ENCODE measurements at places on chromosomes 2 and 18.

- H3K36me3 ChIP-seq, result no peaks in the 10 kb centered on the region
- no peak overlapping the region for H3K4me3 ChIP-seq
- DNase-seq, result no peak
- peaks cover 5% of the 10 kb centered on the region for H3K4me1 ChIP-seq
These were observed 43.5 kb downstream of the KIF5C start for GRCh38 chr2:148918554-148918953.

- H3K27ac ChIP-seq, result peak overlapping the region; percentile 99
- no peak for DNase-seq
- peaks cover 50% of the 10 kb centered on the region for H3K4me1 ChIP-seq
- peaks cover 28% of the 10 kb centered on the region for H3K36me3 ChIP-seq
- peak overlapping the region; percentile 87 for H3K4me3 ChIP-seq
These were observed 663 bp downstream of the RHBDD1 start for GRCh38 chr2:226836548-226836885.

DNA sequence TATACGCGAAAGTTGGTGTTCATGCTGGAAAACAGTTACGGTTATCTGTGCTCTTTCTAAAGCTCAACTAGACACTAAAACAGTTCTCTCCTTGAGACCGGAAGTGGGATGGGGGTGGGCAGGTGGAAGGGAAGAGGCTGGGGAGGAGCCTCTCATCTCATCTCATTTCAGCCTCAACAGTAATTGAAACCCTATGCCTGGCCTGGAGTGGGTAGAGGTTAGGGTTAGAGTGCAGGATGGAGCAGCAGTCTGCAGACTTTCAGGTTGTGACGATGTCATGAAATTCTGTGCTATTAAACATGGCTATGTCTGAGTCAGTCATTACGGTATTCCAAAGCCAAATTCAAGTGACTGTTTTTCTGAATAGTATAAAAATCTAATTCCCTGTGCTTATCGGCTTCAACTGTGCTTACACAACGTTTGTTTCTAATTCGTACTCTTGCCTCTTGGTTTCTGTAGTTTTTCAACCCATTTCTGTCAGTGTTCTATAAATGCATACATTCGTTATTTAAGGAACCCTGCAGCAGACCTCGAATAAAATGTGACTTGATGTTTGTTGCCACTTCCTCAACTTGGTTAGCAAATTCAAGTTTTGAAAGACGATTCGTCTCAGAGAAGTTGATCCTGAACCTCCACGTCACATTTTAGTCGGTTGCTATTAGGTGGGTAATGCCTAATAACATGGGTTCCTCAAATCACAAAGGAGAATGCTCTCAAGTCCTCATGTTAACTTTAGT lies 75.8 kb upstream of the TCF7L1 start:
- peaks cover 10% of the 10 kb centered on the region for H3K4me1 ChIP-seq
- H3K36me3 ChIP-seq, result peaks cover 27% of the 10 kb centered on the region
- H3K4me3 ChIP-seq, result no peak overlapping the region
- no peaks in the 10 kb centered on the region for H3K27me3 ChIP-seq
- DNase-seq, result no peak

DNA sequence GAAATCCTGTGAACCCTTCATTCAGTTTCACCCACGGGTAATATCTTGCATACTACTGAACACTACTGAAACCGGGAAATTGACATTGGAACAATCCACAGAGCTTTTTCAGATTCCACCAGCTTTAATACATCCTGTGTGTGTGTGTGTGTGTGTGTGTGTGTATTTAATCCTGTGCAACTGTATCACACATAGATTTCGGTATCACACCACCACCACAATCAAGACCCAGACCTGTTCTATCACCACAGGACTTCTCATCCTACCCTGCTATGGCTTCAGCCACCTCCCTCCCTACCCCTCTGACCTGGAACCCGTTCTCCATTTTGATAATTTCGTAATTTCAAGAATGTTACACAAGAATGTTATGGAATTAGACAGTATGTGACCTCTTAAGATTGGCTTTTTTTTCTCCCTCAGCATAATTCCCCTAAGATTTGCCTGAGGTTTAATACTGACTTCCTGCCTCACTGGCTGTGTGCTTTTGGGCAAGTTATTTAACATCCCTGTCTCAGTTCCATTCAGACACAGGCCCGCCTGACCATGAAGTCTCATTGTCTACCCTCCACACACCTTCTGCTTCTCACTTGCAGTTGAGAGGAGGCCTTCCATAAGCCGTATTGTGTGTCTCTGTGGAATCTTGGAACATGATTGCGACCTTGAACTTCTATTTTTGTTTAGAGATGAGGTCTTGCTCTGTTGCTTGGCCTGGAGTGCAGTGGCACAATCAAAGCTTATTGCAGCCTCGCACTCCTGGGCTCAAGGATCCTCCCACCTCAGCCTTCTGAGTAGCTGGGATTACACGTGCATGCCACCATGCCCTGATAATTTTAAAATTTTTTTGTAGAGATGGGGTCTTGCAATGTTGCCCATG lies 14.4 kb upstream of the TMEM131 start:
- no peaks in the 10 kb centered on the region for H3K36me3 ChIP-seq
- H3K27ac ChIP-seq, result no peak overlapping the region
- DNase-seq, result no peak
- H3K4me1 ChIP-seq, result peaks cover 4% of the 10 kb centered on the region
- H3K27me3 ChIP-seq, result peaks cover 6% of the 10 kb centered on the region
- H3K4me3 ChIP-seq, result no peak overlapping the region

- H3K4me1 ChIP-seq, result no peaks in the 10 kb centered on the region
- H3K27me3 ChIP-seq, result peaks cover 40% of the 10 kb centered on the region
- no peak overlapping the region for H3K4me3 ChIP-seq
- peak overlapping the region; percentile 17 for H3K27ac ChIP-seq
- H3K36me3 ChIP-seq, result no peaks in the 10 kb centered on the region
These were observed 17.3 kb upstream of the CYS1 start for GRCh38 chr2:10097352-10098148.

DNA sequence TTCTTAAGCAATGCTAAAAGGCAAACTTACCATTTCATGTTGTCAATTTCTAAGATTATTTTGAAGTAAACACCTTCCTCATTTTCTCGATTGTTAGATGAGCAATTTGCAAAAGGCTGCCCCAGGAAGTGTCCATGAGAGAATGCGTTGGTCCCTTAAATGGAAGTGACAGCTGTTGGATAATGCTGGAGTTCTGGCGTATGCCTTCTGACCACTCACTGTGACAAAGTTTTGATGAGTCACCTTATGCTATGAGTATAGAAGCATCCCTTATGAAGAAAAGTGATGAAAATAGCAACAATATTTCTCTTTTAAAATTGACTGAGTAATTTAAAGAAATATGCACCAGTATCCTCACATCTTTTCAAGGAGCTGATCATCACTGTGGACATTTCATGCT lies 1497.5 kb downstream of the DPP10 start:
- DNase-seq, result no peak
- no peaks in the 10 kb centered on the region for H3K4me1 ChIP-seq
- H3K4me3 ChIP-seq, result no peak overlapping the region
- H3K27me3 ChIP-seq, result no peaks in the 10 kb centered on the region
- H3K27ac ChIP-seq, result no peak overlapping the region

DNA sequence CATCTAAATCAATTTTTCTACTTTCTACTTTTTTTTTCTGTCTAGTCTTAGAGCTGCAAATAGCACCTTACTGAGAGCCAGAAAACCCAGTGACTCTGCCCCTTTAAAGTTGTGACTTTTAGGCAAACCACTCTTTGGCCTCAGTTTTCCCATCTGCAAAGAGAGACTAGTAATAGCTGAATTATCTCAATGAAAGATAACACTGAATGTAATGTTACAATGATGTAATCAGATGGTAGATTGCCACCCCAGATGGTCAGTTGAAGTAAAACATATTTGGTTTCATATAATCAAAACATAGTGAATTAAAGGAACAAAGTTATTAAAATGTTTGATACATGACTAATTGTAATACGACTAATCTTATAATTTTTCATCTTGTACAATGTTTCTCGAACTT lies 5.0 kb upstream of the APCDD1 start:
- no peaks in the 10 kb centered on the region for H3K4me1 ChIP-seq
- no peak for DNase-seq
- H3K27me3 ChIP-seq, result peaks cover 35% of the 10 kb centered on the region
- H3K4me3 ChIP-seq, result no peak overlapping the region
- H3K36me3 ChIP-seq, result no peaks in the 10 kb centered on the region

- peaks cover 4% of the 10 kb centered on the region for H3K36me3 ChIP-seq
- no peak overlapping the region for H3K4me3 ChIP-seq
- no peak overlapping the region for H3K27ac ChIP-seq
- H3K27me3 ChIP-seq, result peaks cover 8% of the 10 kb centered on the region
- no peaks in the 10 kb centered on the region for H3K4me1 ChIP-seq
- no peak for DNase-seq
These were observed 84.9 kb downstream of the BCL11A start for GRCh38 chr2:60468382-60469085.

GRCh38 chr2:225510796-225511195 lies 111.3 kb downstream of the NYAP2 start:
- no peak overlapping the region for H3K27ac ChIP-seq
- H3K27me3 ChIP-seq, result peaks cover 7% of the 10 kb centered on the region
- H3K4me3 ChIP-seq, result no peak overlapping the region
- DNase-seq, result no peak

DNA sequence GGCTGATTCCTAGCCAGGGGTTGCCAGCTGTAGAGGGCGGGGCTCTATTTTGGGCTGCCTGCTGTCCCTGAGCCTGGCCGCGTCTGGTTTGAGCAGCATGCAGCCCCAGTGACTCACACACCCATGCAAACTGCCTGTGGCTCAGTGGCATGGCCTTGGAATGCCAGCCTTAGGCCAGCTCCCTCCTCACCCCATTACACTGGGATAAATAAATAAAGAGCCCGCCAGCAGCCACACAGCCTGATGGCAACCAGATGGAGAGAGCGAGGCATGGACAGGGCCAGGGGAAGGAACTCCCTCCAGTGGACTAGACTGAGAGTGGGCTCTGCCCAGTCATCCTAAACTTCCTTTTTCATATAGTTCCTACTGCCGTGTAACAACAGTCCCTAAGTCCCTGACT lies 18.3 kb downstream of the NHEJ1 start:
- peaks cover 29% of the 10 kb centered on the region for H3K36me3 ChIP-seq
- no peaks in the 10 kb centered on the region for H3K27me3 ChIP-seq
- H3K4me1 ChIP-seq, result no peaks in the 10 kb centered on the region
- no peak for DNase-seq

- H3K36me3 ChIP-seq, result peaks cover 9% of the 10 kb centered on the region
- peak overlapping the region; percentile 64 for H3K27ac ChIP-seq
These were observed 6.4 kb downstream of the PSME4 start for GRCh38 chr2:53964257-53964952.

- peak overlapping the region; percentile 97 for H3K4me3 ChIP-seq
- H3K27ac ChIP-seq, result peak overlapping the region; percentile 97
- no peaks in the 10 kb centered on the region for H3K27me3 ChIP-seq
- peaks cover 19% of the 10 kb centered on the region for H3K36me3 ChIP-seq
- peaks cover 30% of the 10 kb centered on the region for H3K4me1 ChIP-seq
- DNase-seq, result peak; percentile 62
These were observed 105.6 kb upstream of the CD302 start for GRCh38 chr2:159903443-159904126.

GRCh38 chr2:32495139-32495538 lies 132.7 kb upstream of the TTC27 start:
- H3K4me3 ChIP-seq, result no peak overlapping the region
- peak overlapping the region; percentile 73 for H3K27ac ChIP-seq
- H3K27me3 ChIP-seq, result no peaks in the 10 kb centered on the region

DNA sequence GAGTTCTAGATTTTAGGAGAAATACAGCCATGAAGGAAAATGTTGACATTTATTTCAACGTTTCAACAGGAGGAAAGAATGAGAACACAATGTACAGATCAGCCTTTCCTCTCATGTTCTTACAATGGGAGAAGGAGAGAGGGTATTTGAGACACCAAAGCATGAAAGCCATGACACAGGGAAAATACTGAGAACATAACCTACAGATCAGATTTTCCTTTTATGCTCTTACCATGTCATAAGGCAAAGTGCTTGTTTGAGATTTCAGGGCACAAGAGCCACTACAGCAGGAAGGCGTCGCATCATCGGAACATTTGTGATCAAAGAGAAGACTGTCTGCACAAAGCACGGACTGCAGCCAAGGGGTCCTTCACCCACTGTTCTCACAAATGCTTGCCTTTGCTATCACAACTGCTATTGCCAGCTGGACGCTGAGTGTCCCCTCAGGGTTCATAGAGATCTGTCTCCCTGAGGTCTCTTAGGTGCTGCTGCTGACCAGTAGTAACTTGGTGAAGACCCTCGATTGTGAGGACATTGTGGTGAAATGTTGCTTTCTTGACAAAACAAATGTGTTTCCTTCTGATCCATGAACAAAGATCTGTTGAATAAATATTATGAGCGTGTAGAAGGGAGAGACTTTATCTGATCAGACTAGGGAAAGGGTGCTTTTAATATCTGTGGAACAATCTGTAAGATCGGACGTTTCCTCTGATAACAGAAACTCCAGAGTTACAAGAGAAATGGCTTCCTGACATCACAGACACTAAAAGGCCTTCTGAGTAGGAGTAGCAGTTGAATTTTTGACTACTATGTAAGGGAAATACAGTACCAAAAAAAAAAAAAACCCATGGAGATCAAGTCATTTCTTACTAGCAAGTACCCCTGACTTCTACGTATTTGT lies 6.4 kb upstream of the IL1RL1 start:
- H3K36me3 ChIP-seq, result no peaks in the 10 kb centered on the region
- H3K27me3 ChIP-seq, result peaks cover 31% of the 10 kb centered on the region
- H3K27ac ChIP-seq, result no peak overlapping the region
- DNase-seq, result no peak
- H3K4me3 ChIP-seq, result no peak overlapping the region
- peaks cover 6% of the 10 kb centered on the region for H3K4me1 ChIP-seq

GRCh38 chr2:104120171-104120570 lies 733.7 kb upstream of the POU3F3 start:
- H3K4me3 ChIP-seq, result no peak overlapping the region
- no peaks in the 10 kb centered on the region for H3K27me3 ChIP-seq
- H3K27ac ChIP-seq, result no peak overlapping the region
- DNase-seq, result no peak
- no peaks in the 10 kb centered on the region for H3K4me1 ChIP-seq

DNA sequence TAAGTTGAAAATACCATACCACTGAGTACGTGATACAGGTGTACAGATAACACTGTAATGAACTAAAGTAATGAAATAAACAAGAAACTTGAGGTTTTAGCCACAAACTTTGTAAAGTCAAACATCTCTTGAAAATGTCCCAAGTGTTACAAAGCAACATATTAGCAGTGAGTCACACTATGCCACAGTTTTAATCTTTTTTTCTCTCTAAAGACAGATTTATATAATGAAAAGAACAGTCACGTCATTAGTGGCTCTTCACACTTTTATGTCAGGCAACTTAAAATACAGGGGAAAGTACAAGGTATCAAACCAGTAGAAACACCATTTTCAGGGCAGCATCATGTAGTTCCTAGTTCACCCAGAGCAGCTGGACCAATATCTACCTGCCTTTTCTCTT lies 42.1 kb downstream of the RAPH1 start:
- no peak overlapping the region for H3K4me3 ChIP-seq
- H3K27ac ChIP-seq, result peak overlapping the region; percentile 79
- no peak for DNase-seq
- no peaks in the 10 kb centered on the region for H3K4me1 ChIP-seq
- peaks cover 5% of the 10 kb centered on the region for H3K36me3 ChIP-seq
- no peaks in the 10 kb centered on the region for H3K27me3 ChIP-seq

GRCh38 chr2:9297156-9297555 lies 90.5 kb downstream of the ASAP2 start:
- H3K4me1 ChIP-seq, result no peaks in the 10 kb centered on the region
- no peak overlapping the region for H3K4me3 ChIP-seq
- H3K36me3 ChIP-seq, result no peaks in the 10 kb centered on the region
- no peak overlapping the region for H3K27ac ChIP-seq

- H3K4me1 ChIP-seq, result no peaks in the 10 kb centered on the region
- H3K36me3 ChIP-seq, result no peaks in the 10 kb centered on the region
- H3K27me3 ChIP-seq, result peaks cover 16% of the 10 kb centered on the region
- no peak overlapping the region for H3K27ac ChIP-seq
These were observed 19.1 kb upstream of the GCFC2 start for GRCh38 chr2:75729861-75730260.
